ENCODE measurements at places on chromosomes 13 and 19.

DNA sequence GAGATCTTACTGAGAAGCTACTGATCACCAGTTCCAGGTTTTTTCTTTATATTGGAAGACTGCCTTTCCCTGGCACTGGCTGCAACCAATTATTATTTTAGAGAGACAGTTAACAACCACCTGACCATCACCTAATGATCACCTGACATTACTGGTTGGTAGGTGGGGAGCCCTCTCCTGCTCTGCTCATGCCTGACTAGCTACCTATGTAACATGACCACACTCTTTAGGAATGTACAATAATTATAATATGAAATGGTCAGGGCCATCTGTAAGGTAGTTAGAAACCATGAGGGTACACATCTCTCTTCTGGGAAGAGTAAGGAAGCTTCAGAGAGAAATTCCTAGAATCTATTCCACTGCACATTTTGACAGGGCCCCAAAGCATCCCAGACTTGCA, 59.0 kb upstream of the SCEL start:
- DNase-seq = no peak

DNA sequence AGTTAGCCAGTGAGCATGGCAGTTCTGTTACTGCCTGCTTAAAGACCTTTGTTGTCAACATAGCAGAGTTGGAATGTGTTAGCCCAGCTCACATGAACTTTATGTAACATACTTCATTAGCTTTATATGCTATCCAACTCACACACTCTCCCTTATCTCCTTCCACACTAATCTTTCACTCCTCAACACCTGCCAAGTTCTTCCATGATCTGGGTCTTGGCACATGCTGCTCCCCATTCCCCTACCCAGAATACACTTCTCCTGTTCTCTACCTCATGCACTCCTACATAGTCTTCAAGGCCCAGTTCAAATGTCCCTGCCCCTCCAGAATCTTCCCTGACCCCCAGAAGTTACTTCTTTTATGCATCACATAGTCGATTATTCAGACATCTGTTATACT, 179.3 kb downstream of the KATNAL1 start:
- no peak for DNase-seq

DNA sequence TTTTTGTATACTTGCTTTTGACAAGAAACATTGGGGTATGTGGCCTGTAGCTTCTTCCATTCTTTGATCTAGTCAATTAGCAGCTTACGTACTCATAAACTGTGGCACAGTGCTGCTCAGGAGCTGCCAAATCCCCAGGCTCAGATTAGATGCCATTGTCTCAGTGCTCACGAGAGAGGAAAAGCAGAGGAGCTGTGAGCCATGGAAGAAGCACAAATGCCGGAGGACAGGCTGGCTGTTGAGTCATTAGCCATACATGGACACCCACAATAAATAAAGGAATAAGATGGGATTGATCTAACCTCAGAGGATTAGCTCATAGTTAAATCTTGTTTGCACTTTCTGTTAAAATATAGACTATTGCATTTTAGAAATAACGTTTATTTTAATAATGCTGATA, 121.7 kb downstream of the POSTN start:
- DNase-seq = no peak

DNA sequence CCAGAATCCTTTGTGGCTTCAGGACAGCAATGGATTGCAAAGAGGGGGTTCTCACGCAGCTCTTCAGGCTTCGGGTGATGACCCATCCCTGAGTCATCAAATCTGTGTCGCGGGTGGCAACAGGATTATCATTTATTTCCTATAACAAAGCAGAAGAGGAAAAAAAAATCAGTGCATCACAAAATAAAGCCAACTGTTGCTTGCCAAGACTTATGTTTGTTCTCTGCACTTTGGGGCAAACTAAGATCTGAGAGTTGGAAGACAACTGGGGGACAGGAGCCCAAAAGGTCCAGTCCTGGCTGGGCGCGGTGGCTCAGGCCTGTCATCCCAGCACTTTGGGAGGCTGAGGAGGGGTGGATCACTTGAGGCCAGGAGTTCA, 6.4 kb downstream of the GNA15 start:
- no peak for DNase-seq

GRCh38 chr13:39433651-39434050, 169.3 kb downstream of the LHFPL6 start:
- DNase-seq = no peak

GRCh38 chr19:23203841-23204344, 46.3 kb downstream of the ZNF724 start:
- no peak for DNase-seq

GRCh38 chr13:99308471-99309087, 1.4 kb upstream of the GPR183 start:
- DNase-seq = no peak

- DNase-seq = peak; percentile 20
Observed at GRCh38 chr13:51895906-51896888, 34.4 kb downstream of the CCDC70 start.

DNA sequence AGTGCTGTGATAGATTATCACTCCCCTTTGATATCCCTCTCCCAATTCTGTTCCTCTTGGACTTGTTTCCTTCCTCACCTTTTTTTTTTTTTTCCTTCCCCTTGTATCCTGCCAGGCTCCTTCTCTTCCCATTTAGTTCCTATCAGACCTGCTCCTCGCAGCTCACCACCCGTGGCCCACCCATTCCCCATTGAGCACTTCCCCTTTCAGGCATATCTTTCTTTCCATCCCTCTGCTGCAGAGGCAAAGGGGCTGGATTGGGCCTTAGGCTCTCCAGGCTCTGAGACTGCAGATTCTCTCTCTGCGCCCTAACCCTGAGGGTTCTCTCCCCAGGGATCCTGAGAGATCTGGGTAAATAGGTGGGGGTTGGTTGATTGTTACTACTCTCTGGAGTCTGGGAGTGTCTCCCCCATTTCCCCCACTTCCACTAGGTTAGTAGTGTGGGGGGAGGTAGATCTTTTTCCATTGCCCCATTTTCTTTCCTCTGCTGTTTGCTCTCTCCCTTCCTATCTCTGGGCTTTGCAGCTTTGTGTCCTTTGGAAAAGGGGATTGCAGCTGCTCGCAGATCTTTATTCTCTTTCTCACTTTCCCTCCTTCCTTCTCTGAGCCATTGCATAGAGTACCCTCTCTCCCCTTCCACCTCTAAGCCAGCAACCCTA, 2.3 kb downstream of the ARHGAP35 start:
- DNase-seq = no peak

Measured in T follicular helper cell (primary cell).